GM20000 (cell line): ENCODE measurements at places on chromosomes 11 and 22.

- no peak for DNase-seq
Measured at GRCh38 chr11:61514050-61514917, 5.7 kb downstream of the LRRC10B start.

- DNase-seq: no peak
Measured at GRCh38 chr11:33881651-33882503, 10.0 kb downstream of the LMO2 start.

DNA sequence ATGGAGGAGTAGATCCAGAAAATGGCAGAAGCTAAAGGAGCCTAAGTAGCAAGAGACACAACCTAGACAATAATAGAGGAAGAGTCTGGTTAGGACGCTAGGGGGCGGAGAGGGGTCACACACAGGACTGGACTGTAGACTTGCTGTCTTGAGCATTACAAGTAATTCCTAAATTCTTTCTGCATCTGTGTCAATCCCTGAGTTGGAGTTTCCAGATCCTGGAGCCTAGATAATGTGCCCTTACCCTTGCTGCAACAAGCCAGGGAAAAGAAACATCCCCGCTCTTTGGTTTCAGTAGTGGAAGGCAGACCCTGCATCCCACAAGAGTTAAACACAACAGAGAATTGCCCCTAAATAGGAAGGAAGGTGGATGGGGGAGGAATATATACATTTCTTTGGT lies 14.9 kb upstream of the CCDC73 start:
- DNase-seq: peak; percentile 71

DNA sequence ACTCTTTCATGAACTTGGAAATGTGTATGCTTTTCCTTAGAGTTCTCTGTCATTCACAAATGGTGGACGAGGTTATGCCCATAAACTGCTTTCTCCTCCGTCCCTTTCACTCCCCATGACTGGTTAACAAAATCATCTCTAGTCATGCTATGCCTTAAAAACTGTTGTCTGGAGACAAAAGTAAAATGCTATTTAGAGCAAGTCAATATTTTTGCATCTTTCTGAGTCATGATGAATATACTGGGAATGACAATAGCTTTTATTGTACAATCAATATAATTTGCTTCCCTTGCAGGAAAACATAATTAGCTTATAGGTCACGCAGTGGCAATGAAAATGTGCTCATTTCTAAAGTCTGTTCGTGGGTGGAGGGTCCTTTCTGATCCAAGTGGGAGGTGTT lies 216.7 kb upstream of the SORL1-AS1 start:
- DNase-seq: no peak

DNA sequence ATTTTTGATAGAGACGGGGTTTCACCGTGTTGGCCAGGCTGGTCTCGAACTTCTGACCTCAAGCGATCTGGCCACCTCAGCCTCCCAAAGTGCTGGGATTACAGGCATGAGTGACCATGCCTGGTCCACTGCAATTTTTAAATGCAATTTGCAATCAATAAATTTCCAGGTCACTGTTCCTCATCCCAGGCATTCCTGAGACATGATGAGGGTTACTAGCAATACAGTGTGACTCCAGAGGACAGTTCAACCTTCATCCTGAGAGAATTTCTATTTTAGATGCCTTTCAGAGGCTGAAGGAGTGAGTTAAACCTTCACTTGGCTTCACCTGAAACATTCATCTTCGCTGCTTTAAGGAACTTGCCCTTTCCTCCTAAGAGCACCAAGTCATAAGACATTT lies 9.7 kb upstream of the UBASH3B start:
- DNase-seq: no peak

DNA sequence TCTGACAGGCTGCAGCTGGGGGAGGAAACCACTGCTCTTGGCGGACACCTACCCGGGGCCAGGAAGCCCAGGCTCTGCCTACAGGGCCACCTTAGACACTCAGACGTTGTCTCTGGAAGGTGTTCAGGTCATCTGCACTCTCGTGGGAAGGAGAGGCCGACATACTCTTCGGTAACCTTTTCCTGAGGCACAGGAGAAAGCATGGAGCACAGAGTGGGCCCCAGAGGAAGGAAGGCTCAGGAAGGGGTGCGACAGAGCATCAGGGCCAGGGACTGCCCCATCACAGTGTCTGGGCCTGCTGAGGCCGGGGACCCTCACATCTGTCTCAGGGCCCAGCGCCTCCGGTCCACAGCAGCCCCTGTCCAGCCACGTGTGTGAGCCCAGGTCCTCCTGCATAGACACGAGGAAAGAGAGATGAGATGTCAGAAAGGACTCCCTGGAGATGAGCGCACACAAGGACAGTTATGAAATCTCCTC lies 18.2 kb upstream of the TUB start:
- DNase-seq: no peak
